Right cardiac atrium (tissue), 5 donors: ENCODE measurements at places on chromosomes 16 and 17. TPM values are rescaled to one million over a fixed set of nuclear protein-coding genes. Genes with fewer than 3 reads are reported as not detected.

- DNase-seq = no peak
Measured at GRCh38 chr17:19448341-19449268, 37.6 kb downstream of the RNF112 start.

DNA sequence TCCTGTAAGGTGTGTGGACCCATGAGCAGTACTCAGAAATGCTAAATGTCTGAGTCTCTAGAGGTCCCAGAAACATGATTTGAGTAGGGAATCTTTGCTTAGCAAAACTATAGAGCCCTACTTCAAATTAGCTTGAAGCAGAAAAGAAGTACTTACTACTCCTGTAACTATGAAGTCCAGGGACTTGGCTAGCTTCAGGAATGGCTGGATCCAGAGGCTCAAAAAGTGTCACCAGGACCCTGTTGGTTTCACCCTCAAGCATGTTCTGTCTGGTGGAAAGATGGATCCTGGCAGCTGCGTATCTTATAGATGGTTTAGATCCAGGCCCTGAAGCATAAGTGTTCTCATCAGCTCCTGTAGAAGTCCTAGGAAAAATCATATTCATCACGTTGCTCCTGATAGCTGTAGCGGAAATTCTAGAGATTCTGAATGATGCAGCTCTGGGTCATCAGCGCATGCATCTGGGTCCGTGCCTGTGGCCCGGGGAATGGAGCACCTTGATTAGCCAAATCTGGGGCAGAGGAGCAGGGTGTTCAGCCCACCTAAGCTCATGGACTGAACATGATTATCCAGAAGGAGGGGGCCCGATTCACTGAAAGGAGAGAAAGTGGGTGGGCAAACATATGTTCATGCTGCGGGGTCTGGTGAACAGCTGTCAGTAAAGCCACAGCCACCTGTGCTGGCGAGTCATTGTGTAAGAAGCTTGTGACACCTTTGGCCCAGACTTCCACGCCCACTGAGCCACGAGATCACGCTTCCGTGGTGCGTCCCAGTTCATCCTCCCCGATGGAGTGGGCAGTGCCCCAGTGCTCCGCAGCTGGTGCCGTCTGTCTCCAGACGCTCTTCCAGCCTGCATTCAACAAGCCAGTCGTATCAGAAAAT is 260.6 kb downstream of the CPPED1 start:
- no peak for DNase-seq

- DNase-seq = no peak
Measured at GRCh38 chr16:269061-269796, 6.5 kb downstream of the RGS11 start.

MFSD6L gene
- polyA plus RNA-seq = 0.14 TPM

CACNA1H gene
- polyA plus RNA-seq = 7.5 TPM

- DNase-seq = no peak
Measured at GRCh38 chr16:85120006-85120340, 7.7 kb upstream of the CIBAR2 start.

SP2 gene
- polyA plus RNA-seq = 11.4 TPM

- DNase-seq = peak; percentile 84
Measured at GRCh38 chr16:4200000-4200780, 41.7 kb downstream of the SRL start.

DNA sequence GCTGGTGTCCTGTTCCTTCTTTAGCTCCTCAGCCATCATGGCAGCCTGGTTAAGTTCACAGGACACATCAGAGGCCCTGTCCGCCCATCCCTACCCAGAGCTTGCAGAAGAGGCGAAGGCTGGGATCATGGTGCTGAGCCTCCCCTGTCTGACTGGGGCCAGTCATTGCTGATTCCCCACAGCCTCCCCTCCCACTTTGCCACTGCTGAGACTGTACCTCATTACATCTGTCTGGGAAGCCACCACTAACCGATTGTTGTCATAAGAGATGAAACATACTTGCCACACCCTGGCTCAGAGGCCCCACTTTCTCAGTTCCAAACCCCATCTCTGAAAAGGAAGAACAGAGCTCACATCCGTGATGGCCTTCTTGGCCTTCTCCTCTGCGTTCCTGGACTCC is 66.2 kb downstream of the MYH13 start:
- no peak for DNase-seq

DNA sequence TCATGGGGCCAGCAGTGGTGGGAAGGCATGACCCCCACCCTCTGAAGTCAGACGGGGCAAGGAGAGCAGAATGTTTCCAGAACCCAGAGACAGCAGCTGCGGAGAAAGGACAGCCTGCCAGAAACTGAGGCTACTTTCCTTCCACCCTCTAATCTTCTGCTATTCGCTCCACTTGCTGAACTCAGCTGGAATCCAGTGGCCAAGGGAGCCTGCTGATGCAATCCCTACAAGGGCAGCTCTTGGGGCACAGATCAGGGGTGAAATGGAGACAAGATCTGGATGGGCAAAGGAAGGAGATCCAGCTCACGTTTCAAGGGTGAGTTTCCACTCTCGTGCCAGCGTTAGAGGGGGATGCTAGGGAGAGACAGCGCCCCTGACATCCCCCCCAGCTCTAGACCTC is 479.1 kb downstream of the SLC39A11 start:
- DNase-seq = no peak

- no peak for DNase-seq
Measured at GRCh38 chr17:42547698-42548069, 5.0 kb upstream of the HSD17B1 start.

SLFN12L gene
- 0.36 TPM for polyA plus RNA-seq

CSH2 gene
- not detected for polyA plus RNA-seq

GRCh38 chr16:13931845-13932244 is 11.9 kb downstream of the ERCC4 start:
- DNase-seq = no peak

ARL5C gene
- not detected for polyA plus RNA-seq

- no peak for DNase-seq
Measured at GRCh38 chr16:22353933-22354541, 20.4 kb downstream of the CDR2 start.

GRCh38 chr16:17474572-17474971 is 3.8 kb upstream of the XYLT1 start:
- peak; percentile 33 for DNase-seq

DNA sequence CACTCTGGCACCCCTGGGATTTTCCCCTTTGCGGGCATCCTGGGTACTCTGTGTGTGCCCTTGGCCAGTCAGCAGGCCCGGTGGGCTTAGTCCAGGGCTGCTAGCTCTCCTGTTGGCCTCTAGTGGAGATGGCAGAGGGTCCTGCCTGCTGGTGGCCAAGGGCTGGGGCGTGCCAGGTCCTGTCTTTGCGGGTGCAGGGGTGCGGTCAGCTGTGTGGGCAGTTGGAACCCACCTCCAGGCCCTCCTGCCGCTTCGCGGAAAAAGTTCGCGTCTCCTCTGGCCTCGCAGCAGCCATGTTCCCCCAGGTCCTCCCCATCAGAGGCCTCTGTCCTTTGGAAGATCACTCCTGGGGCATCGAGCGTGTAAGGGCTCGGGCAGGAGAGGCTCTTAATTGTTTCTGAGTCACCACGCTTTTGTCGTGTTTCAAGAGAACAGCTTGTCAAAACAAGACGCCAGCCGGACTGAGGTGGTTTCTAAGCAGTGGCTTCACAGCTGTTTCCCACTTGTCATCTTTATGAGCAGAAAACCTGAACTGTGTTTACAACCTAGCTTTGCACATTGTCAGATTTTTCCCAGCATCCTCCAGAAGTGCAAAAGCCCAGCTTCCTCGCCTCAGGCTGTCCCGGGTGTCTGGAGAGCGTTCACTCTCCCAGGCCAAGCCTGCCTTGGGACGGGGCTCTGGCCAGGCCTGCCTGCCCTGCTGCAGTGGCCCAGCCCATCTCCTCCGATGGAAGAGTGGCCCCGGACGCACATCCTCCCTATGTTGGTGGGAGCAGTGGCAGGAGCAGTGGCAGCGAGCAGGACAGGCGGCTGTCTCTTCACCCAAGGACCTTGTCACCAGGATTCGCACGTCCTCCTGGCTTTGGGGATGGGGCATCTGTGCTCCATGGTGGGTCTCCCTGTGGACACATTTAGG is 5.0 kb upstream of the DNASE1L2 start:
- no peak for DNase-seq

DNA sequence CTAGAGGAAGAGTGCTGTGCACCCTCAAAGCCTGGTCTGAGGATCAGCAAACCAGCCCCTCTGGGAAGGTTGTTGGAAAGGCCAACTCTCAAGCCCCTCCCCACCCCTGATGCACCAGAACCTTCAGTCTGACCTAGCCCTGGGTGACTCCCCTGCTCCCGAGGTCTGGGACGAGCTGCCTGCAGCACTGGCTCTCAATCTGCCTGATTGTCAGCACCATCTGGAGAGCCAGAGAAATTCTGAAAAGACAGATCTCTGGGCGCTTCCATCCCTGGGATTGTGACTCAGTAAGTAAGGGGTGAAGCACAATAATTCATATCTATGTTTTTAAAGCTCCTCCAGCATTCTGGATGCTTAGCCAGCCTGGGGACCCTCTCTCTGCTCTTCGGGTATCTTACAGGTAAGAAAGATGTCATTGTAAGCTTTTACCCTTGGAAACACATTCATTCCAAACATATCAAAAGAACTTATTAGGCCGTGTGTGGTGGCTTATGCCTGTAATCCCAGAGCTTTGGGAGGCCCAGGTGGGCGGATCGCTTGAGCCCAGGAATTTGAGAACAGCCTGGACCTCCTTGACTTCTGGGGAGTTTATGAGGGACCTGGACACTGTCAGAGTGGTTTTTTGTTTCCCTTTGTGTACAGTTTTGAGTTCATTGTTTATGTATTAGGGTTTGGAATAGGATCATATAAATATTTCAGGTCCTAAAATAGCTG is 147.5 kb downstream of the KCNJ12 start:
- DNase-seq = no peak

DNA sequence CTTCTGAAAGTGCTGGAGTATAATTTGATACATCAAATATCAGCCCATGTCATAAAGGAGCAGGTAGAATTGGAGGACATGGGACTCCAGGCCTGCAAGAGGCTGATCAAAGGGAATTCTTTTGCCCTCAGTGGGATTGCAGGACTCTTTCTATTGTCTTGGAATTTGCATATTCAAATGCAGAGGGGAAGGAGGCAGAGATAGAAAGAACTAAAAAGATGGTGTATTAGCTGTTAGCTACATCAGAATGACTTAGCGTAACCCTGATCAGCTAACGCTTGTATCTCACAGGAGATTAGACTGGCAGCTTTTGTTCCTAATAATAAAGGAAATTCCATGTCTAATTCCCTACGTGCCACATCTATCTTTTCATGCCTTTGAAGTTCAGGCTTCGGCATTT is 1014.7 kb upstream of the RBFOX1 start:
- DNase-seq = no peak
